ENCODE measurements at places on chromosomes 2 and 18. TPM values are rescaled to one million over a fixed set of nuclear protein-coding genes. Genes with fewer than 3 reads are reported as not detected.

Gene C2orf80
- total RNA-seq, result not detected

Gene LAMA3
- total RNA-seq, result 608 TPM

Gene CFAP65
- not detected for total RNA-seq

Gene LYG2
- total RNA-seq, result not detected

Gene PROC
- 0.19 TPM for total RNA-seq

Gene SCN3A
- total RNA-seq, result not detected

Gene GNLY
- total RNA-seq, result not detected

Gene CROCC2
- total RNA-seq, result not detected

Gene ALKAL2
- not detected for total RNA-seq

Gene STPG4
- total RNA-seq, result not detected

Gene ACVR1C
- total RNA-seq, result 0.30 TPM

Gene AP1S3
- 19.0 TPM for total RNA-seq

Gene CIAO1
- 78.2 TPM for total RNA-seq

Gene ICOS
- total RNA-seq, result not detected

Gene NT5DC4
- not detected for total RNA-seq

Gene ABCB11
- not detected for total RNA-seq

Gene WNT6
- not detected for total RNA-seq

Gene IL36RN
- 0.15 TPM for total RNA-seq

Gene GAREM1
- 3.4 TPM for total RNA-seq

Gene KIAA2012
- not detected for total RNA-seq

Gene NDUFS1
- total RNA-seq, result 125 TPM

Gene GREB1
- total RNA-seq, result 0.31 TPM

Gene DTNB
- 17.6 TPM for total RNA-seq

Gene IGFBP5
- total RNA-seq, result 0.08 TPM

Gene ST8SIA3
- not detected for total RNA-seq

Gene CCBE1
- total RNA-seq, result 9.2 TPM

Gene CDH2
- 0.08 TPM for total RNA-seq

Gene RAD51AP2
- total RNA-seq, result 0.04 TPM

Gene GBX2
- total RNA-seq, result 1.3 TPM

Gene DYNC2LI1
- total RNA-seq, result 13.7 TPM

Gene DSG3
- total RNA-seq, result 72.8 TPM

Gene AGXT
- not detected for total RNA-seq

Gene IL1A
- 305 TPM for total RNA-seq

Gene EGR4
- not detected for total RNA-seq

Gene KLHL14
- not detected for total RNA-seq

Gene REG1B
- not detected for total RNA-seq

Gene UCN
- total RNA-seq, result 2.1 TPM

Gene GYPC
- 6.5 TPM for total RNA-seq

Gene UGT1A5
- not detected for total RNA-seq

Gene RESP18
- total RNA-seq, result not detected

Gene FAM110C
- 19.0 TPM for total RNA-seq

Gene VWA3B
- total RNA-seq, result 0.08 TPM

Gene ALK
- total RNA-seq, result not detected

Gene LRRC30
- total RNA-seq, result not detected

Gene SLC9A4
- total RNA-seq, result not detected

Gene CRYGA
- total RNA-seq, result not detected

Gene MARCO
- total RNA-seq, result 0.08 TPM

Gene TMEM87B
- 21.6 TPM for total RNA-seq

Gene RDH14
- 29.7 TPM for total RNA-seq

Gene ALPP
- not detected for total RNA-seq

Gene POTEF
- total RNA-seq, result not detected
